ENCODE measurements at places on chromosomes 11 and 22.

GRCh38 chr11:12897390-12897789, 111.7 kb upstream of the RASSF10 start:
- no peak for DNase-seq

DNA sequence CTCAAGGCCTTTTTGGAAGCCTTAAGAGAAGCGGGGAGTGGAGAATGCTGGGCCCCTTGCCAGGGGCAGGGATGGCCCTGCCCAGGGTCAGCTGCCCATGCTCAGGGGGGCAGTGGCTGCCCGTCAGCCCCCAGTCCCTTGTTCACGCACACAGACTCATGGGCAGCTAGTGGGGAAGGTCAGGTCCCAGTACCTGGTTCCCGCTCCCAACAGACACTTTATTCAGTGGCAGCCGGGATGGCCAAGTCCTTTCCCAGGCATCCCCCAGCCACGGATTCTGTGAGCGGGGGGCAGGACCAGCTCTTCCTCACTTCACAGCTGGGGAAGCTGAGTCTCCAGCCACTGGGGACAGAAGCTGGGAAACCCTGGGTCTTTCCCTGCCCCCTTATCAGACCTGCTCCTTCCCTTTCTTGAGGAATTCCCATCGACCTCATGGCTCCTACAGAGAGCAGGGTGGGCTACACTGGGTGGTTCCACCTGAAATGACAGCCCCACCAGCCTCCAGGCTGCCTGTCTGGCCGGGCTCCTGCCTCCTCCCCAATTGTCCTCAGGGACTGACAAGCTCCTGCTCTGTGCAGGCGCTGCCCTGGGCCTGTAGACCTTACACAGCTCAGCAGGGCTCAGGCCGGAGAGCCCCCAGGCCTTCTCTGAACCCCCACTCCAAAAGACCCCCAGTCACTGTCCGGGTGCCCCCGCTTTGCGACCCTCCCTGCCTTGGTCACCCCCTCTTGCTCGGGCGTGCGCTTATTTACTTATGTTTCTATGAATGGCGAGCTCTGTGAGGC, 61.0 kb upstream of the FGF3 start:
- no peak for DNase-seq

- DNase-seq, result peak; percentile 12
These were observed 20.8 kb upstream of the DLAT start for GRCh38 chr11:112004389-112004788.

GRCh38 chr11:34158661-34159060, 53.2 kb downstream of the NAT10 start:
- DNase-seq, result no peak

- no peak for DNase-seq
These were observed 5.9 kb downstream of the RPS6KA4 start for GRCh38 chr11:64364911-64365310.

DNA sequence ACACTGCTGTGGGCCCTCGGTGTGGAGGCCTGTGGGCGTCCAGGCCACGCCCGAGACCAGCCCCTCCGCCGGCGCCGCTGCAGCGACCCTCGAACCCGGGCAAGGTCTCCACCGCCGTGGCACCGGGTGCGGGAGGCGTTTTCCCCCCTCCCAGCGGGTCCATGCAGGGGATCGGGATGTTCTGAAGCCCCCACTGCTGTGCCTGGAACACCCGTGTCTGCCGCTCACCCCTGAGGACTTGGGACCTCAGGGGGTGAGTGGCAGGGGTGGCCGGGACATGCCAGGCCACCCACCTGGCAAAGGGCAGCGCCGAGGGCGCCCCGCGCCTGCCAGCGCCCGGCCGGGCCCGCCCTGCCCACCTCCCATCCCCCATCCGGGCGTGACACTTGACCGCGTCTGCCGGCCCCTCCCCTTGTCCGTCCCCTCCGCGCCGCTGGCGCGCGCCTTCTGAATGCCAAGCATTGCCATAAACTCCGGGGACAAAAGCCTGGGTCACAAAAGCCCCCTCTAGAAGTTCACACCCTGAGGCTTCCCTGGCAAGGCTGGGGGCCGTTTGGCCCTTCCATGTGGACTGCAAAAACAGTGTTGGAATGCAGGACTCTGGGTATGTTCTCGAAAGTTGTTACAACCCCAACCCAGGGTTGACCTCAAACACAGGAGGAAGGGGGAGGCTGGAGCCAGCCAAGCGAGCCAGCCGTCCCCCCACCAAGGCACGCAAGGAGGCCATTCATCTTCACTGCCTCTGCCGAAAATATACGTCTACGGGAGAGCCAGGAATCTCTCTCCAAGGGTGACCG, 819 bp upstream of the KCNQ1OT1 start:
- peak; percentile 26 for DNase-seq

DNA sequence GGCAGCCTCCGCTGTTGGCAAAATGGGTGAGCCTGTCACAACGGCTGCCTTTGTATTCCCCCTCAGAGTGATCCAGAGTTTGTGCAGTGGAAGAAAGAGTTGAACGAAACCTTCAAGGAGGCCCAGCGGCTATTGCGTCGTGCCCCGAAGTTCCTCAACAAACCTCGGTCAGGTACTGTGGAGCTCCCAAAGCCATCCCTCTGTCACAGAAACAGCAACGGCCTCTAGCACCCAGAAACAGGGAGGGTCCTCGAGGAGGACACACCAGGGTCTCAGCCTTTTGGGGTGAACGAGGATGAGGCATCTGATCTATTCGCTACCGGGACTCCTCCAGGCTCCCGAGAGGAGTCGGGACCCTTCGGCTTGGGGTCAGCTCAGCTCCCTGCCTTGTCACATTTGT, 19.8 kb upstream of the MYO18B start:
- DNase-seq, result no peak
